COLO829 (cell line): ENCODE measurements at places on chromosomes 7 and 10.

DNA sequence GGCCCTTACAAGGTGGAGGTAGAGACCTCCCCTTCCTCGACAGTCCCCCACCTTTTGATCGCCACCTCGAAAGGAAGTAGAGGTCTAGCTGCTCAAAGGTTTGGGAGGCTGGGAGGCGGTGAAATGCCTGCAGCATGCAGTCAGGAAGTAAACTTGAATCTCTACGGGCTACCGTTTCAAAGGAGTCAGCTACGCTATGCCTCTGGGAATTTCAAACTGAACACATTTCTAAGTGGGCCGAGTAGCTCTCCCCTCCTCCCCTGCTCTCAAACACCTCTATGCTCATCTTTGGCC, 68.0 kb downstream of the CXCL12 start:
- no peak for DNase-seq

DNA sequence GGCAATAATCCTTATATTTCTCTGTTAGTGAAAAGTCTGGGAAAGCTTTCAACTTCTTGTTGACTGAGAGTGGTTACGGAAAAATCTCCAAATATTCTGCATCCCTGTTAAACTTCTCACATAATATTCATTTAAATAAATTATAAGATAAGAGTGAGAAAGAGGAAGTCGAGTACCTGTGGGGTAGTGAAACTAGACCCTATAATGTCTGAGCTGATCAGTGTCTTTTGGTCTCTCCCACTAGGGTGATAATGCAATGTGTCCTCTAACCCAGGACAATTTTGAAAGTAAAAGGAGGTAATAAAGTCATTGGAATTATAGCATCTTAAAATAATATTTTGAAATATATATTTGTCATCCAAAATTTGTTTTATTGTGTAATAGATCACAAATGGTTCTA, 2.1 kb upstream of the AGR3 start:
- DNase-seq: no peak

DNA sequence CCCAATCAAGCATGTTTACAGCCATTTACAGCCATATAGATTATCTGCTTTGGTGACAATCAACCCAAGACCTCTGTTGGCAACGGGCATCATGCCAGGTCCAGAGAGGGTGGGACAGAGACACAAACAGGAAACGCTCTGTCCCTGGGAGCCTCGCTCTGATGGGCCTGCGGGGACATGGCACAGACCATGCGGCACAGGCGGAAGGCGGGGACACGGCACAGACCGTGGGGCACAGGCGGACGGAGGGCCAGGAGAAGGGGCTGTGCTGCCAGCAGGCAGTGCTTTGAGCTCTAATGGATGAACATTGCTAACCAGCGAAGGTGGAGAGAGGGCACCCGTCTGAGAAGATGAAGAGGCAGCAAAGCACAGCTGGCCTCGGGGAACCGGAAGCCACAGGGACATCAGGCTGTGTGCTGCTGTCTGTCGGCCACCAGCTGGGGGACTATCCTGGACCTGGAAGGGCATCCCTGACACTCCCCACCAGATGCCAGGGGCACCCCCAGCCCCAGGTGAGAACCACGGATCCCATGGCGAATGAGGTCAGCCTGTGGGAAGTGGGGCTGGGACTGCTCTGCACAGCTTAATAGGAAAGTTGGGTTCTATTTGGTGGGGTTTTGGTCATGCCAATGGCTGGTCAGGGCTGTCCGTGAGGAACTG, 61.0 kb downstream of the DIP2C start:
- DNase-seq: no peak

GRCh38 chr7:35729061-35729783, 34.3 kb upstream of the HERPUD2 start:
- DNase-seq: no peak

- no peak for DNase-seq
Measured at GRCh38 chr10:4357911-4358310, 468.1 kb upstream of the AKR1E2 start.

GRCh38 chr10:62959553-62959952, 143.4 kb upstream of the EGR2 start:
- no peak for DNase-seq

- DNase-seq: no peak
Measured at GRCh38 chr10:6070660-6071059, 8.5 kb upstream of the IL2RA start.

- DNase-seq: no peak
Measured at GRCh38 chr7:150830937-150831336, 21.4 kb upstream of the AOC1 start.

DNA sequence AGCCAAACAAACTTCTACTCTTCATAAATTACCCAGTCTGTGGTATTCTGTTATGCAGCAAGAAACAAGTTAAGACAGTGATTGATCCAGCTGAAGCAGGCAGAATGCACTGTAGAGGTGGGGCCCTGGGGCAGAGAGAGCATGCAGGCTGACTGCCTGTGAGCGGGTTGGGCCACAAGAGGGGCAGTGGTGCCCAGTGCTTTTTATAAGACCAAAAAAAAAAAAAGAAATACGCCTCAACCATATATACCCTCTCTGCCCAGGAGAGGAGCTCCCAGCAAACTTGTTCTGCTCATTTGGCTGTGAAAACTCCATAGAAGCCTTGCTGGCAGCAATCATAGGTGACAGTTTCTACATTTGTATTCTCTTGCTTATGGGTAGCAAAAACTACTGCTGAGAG, 104.7 kb downstream of the SORBS1 start:
- DNase-seq: no peak

GRCh38 chr10:28442403-28442802, 90.5 kb upstream of the WAC start:
- no peak for DNase-seq

GRCh38 chr7:36638586-36639263, 85.6 kb downstream of the AOAH start:
- no peak for DNase-seq

- no peak for DNase-seq
Measured at GRCh38 chr7:4006687-4007086, 675.4 kb upstream of the FOXK1 start.

DNA sequence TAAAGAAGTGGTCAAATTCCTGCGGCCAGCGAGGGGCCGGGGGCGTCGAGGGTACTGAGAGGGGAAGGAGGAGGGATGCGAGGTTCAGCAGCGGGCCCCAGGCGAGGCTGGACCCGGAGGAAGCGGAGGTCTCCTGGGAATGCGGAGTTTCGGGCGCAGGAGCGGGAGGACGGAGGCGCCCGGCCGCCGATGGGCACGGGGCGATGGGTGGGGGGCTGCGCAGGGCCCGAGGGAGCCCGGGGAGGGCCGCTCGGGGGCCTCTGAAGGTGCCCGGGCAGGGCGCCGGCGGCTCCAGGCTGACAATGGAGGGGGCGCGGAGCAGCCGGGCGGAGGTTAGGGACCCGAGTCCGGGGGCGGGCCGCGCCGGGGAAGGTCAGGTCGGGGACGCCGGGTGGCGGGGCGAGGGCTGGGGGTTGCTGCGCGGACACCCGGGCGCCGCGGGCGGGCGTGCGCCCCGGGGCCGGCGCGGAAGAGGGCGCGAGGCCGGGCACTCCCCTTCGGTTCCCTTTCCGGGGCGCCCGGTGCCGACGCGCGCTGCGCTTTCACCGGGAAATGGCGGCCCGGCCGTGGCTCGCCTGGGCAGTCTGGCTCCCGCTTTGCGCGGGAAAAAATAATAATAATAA, 683 bp downstream of the MACROH2A2 start:
- no peak for DNase-seq

DNA sequence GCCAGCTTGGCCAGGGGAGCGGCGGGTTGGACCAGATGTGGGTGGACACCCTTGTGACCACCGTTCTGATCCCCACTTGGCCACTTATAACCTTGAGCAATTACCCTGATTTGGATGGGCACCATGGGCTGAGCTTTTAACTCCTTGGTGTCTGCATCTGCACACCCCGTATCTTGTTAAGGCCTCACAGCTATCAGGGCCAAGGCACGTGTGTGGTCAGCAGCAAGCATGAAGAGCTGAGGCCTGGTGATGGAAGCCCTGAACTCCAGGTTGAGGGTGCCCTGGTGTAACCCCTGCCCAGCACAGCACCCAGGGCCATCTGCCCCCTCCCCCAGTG, 89.2 kb downstream of the ZMIZ1 start:
- no peak for DNase-seq

DNA sequence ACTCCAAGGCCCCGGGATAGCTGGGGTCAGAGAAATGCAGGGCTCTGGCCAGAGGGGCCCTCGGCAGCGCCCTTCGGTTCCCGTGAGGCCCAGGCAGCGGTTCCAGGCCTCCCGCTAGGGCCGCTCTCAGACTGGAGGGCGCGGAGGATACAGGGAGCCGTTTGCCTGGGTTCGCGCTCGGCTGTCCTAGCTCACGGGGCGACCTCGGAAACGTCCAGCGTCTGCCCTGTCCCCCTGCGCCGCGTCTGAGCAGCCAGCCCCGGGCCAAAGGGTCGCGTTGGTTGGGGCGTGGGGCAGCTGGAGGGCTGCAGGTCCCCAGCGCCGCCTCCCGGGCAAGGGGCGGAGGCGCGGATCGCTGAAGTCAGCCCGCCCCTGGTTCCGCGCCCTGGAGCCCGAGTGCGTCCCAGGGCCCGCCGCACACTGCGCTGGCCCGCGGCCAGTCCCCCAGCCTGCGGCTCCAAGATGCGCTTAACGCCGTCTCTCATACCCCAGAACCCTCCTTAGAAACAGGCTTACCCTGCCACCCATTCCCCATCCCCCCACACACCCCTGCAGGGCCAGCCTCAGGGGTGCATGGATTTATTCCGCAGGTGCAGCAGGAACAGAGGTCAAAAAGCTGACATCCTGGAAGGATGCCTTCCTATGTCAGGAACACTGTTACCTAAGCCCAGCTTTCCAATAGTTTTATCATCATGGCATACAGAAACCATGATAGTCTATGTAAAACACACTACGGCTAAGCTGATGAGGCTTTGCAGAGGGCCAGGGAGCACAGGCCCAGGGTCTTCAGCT, 22.1 kb upstream of the OPN4 start:
- no peak for DNase-seq

DNA sequence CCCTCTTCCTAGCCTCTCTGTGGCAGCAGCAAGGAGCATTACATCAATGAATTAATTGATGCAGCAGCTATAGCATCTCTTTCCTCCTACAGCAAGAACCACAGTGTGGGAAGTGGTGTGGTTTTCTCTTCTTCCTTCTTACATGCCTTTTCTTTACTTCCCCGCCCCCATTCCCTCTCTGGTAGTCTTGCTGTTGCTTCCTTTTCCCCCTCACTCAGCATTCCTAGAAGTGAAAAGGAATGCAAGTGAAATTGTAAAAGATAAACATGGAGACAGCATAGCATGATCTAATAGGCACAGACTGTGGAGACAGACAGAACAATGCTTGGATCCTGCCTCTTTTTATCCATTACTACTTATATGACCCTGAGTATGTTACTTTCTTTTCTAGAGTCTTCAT, 370.5 kb upstream of the BMPER start:
- DNase-seq: no peak

DNA sequence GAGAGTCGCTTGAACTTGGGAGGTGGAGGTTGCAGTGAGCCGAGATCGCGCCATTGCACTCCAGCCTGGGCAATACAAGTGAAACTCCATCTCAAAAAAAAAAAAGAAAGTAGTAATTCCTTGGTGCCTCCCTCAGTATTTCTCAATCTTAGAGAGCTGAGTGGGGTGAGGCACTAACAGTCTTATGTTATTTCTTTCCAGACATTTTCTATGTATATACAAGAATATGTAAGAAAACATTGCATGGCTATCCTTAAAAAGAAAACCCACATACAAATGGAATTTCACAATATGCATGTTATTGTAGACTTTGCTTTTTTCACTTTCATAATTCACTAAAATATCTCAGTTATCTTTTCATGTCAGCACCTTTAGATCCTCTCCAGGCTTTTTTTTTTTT, 13.6 kb upstream of the SLF2 start:
- DNase-seq: no peak

DNA sequence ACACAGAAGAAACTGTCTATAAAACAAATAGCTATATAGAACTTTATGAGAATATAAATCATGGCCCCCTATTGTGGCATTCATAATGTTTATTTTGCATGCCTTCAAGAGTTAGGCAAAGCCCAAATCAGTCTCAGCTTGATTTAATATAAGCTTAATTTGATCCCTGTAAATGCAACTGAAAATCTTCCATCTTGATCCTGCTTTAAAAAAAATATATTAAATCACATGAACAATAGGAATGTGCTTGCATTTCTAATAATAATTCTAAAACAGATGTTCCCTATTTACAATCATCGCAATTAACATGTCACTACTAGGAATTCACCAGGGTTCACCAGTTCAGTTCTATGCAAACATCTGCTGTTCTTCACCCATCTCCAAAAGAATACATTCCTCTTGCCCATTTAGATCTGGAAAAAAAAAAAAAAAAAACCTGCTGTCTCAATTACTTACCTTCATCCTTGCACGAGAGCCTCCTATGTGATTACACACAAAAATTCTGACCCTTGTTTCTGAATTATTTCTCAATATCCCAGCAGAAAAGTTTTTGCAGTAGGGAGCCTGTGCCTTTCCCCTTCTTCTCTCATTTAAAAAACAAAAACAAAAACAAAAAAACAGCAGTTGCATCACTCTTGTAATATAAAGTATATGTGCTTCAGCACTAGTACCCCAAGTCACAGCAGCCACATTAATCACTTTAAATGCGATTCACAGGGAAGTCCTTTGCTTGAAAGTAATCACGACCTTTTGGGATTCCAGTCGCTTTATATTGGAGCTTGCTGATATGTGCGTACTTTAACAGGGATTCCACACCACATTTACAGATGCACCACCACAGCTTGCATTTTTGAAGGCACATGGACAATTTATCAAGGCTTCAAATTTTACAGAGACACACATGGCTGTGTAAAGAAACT, 194.8 kb upstream of the KMT2E start:
- DNase-seq: no peak

DNA sequence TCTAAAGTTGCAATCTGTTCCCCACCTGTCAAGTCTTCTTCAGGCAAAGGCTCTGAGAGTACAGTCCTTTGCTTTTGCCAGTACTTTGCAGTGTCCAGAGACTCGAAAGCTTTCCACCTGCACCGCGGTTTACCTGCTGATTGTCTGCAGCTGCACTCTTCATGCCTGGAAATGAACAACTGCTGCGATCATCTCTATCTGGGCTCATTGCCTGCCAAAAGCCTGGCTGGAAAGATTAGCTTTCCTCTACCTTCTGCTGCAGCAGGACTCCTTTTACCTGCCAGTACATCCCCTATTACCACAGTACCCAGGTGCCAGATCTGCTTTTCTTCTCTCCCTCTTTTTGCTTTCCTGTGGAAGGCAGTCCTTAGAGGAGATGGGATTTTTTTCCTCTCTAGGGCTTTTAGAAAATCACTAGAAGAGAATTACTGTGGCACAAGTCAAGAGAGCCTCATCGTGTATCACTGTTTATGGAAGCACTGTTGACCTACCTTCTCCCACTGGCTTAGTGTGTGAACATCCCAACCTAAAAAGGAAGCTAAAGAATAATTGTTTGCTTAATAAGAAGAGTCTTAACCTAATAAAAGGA, 2.2 kb downstream of the STRIP2 start:
- DNase-seq: no peak

- no peak for DNase-seq
Measured at GRCh38 chr7:42426163-42426562, 189.2 kb upstream of the GLI3 start.

GRCh38 chr10:24716295-24716694, 7.4 kb downstream of the ARHGAP21 start:
- DNase-seq: no peak

GRCh38 chr7:47301105-47301477, 280.8 kb downstream of the TNS3 start:
- DNase-seq: no peak

GRCh38 chr10:86267286-86268195, 99.1 kb downstream of the GRID1 start:
- DNase-seq: no peak

GRCh38 chr7:152050547-152050971, 25.1 kb downstream of the GALNT11 start:
- DNase-seq: no peak

GRCh38 chr7:100469227-100470044, 5.4 kb upstream of the SPACDR start:
- peak; percentile 82 for DNase-seq

- no peak for DNase-seq
Measured at GRCh38 chr10:126224967-126225671, 163.2 kb downstream of the ADAM12 start.
